AG08396 (cell line): ENCODE measurements at places on chromosomes 2 and 18.

DNA sequence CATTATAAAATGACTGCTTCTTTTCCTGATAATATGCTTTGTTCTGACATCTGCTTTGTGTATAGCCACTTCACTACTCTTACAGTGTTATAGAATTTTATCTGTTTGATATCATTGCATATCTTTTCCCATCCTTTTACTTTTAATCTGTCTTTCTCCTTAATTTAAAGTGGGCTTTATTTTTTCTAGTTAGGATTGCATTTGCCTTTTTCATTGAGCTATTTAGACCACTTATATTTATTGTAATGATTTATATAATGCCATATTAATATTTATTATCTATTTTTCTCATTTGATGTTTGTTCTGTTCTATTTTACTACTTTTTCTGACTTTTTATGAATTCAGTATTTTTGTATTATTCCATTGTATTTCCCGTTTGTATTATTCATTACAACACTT, 758.7 kb downstream of the TMEM182 start:
- DNase-seq, result no peak

GRCh38 chr2:216538538-216538937, 39.9 kb downstream of the RPL37A start:
- no peak for DNase-seq

GRCh38 chr18:75201282-75202270, 7.4 kb downstream of the PTGR3 start:
- no peak for DNase-seq

DNA sequence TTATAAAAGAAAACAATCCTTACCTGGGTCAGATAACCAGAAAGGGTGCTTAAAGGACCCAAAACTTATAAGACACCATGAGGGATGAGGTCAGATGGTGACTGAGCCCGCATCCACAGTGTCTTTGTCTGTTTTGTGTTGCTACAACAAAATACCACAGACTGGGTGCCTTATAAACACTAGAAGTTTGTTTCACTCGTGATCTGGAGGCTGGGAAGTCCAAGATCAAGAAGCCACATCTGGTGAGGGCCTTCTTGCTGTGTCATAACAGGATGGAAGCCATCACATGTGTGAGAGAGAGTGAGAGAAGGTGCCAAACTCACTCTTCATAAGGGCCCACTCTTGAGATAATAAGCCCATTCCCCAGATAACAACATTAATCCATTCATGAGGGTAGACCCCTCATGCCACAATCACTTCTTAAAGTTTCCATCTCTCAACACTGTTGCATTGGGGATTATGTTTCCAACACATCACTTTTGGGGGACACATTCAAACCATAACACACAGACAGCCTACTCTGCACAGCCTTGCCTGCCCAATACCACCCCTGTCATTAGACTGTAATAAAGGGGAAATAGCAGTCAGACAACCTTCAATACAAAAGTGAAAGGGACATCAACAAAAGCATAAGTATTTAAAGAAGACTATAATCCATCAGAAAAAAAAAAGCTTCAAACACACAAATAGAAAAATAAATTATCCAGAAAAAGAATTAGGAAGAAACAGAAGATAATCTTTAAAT, 249.8 kb downstream of the ANAPC1 start:
- DNase-seq, result no peak

- DNase-seq, result peak; percentile 48
Measured at GRCh38 chr18:33577685-33578517, at the start of gene ASXL3. Gene ASXL3 (plus strand): TSS chr18:33578219. CDS start chr18:33578632, 413 bp downstream.

DNA sequence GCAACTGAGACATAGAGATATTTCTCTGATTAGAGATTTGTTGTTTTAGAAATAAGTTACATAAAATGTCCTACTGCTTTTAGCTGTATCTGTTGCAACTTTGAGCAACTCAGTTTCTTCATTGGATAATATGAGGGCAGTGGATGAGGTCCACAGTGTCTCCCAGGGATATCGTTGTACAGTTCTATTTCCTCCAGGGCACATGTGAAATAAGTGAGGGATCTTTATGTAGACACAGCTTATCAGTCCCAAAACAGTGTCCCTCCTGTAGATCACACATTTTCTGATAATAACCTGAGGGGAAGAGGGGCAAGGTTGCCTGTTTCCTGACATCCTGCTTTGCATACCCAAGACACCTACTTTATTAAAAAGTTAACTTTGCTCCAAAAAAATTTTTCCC, 1231.2 kb upstream of the ZEB2 start:
- DNase-seq, result no peak

- no peak for DNase-seq
Measured at GRCh38 chr18:12011957-12012549, 30.7 kb downstream of the IMPA2 start.

GRCh38 chr2:124774781-124775180, 749.7 kb downstream of the CNTNAP5 start:
- DNase-seq, result no peak

- DNase-seq, result no peak
Measured at GRCh38 chr2:156190517-156190916, 142.0 kb downstream of the NR4A2 start.

DNA sequence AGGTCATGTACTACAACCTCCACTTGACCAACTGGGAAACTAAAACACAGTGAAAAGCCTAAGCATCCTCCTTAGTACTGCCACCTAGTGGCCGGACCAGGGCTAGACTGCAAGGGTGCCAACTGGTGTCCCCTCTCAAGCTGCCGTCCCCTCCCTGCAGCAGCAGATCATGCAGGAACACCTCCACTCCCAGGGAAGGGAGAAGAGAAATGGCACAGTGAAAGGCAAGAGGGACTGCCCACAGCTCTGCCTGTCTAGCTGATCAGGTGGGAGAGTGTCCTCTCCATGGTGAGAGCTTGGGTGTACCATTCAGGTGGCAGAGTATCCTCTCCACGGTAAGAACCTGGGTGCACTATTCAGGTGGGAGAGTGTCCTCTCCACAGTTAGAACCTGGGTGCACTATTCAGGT, 78.1 kb downstream of the AAK1 start:
- DNase-seq, result peak; percentile 33

DNA sequence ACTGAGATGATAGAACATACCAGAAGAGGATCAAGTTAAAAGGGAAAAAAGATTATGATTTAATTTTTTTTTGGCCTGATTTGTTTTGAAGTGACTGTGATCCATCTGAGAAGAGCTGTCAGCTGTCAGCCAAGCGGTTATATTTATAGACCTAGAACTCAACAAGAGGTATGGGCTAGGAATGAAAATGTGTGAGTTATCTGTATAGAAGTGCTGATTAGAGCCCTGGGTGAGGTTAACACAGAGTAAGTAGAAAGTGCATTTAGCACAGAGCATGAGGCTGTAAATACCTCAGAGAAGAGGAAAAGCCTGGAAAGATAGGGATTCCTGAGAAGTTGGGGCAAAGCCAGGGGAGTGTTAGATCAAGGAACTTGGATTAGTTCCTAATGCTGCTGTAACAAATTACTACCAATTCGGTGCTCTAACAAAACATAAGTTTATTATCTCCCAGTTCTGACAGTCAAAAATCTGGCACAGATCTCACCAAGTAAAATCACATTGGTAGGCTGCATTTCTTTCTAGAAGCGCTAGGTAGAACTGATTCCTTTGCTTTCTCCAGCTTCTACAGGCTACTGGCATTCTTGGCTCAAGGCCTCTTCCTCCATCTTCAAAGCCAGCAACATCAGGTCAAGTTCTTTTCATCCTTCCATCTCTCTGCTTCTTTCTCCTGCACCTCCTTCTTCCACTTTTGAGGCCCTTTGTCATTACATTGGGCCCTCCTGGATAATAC, 197.4 kb upstream of the SPHKAP start:
- DNase-seq, result no peak

GRCh38 chr18:63131106-63131958, 188.2 kb downstream of the BCL2 start:
- DNase-seq, result peak; percentile 71

GRCh38 chr18:52236131-52236530, 103.9 kb upstream of the DCC start:
- DNase-seq, result no peak

GRCh38 chr18:48360376-48361021, 48.7 kb downstream of the ZBTB7C start:
- no peak for DNase-seq

DNA sequence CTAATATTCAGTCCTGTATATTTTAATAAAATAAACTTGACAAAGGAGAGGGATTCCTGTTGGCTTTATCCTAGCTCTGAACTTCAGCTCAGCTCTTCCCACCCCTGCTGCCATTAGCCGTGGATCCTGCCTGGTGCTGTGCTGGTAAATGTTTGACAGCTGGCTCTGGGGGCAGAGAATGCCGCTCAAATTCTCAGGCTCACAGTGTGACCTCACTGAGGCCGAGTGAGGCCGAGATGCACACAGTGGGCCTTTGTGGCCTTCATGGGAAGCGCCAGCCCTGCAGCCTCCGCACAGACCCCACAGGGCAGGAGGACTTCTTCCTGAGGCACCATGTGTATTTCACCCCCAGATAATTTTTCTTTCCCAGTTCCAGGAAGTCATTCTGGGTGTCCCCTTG, 16.5 kb upstream of the FAHD2A start:
- no peak for DNase-seq

- DNase-seq, result no peak
Measured at GRCh38 chr18:36602620-36603019, 226.2 kb downstream of the TPGS2 start.

GRCh38 chr2:127255146-127255545, 35.0 kb upstream of the CYP27C1 start:
- DNase-seq, result no peak

DNA sequence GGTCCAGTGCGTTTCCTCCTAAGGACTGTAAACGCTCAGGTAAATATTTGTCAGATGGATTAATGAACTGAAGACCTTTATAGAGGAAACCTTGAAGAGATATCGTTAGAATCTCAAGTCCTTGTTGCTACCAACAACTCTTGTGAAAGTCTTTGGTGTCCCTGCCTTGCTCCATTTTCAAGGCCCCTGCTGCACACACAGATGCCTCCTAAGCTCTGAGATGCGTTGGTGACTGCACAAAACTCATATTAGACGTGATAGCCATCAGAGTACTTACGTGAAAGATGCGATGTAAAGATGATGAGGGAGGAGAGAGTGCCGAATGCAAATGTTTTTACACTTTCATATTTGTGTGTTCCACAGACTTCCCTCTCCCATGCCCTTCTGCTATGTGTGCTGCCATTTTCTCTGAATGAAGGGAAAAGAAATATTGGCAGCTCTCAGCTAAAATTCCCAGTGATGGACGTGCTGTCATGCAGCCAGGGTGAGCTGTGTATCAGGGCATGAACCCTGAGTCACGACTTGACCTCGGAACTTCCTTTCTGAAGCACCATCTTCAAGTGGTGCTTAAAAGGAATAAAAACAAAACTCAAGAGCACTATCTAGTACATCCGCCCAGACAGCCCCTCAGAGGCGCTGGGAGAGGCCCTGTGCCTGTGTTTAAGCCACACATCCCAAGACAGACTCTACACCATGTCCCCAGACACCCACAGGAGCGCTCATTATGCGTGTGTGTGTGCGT, 117.4 kb downstream of the FAM210A start:
- no peak for DNase-seq

GRCh38 chr2:126518196-126518595, 137.8 kb upstream of the GYPC start:
- DNase-seq, result no peak

- no peak for DNase-seq
Measured at GRCh38 chr2:158317642-158318041, 138.9 kb downstream of the CCDC148 start.

- DNase-seq, result peak; percentile 49
Measured at GRCh38 chr2:63736354-63736753, 105.3 kb upstream of the UGP2 start.

- DNase-seq, result no peak
Measured at GRCh38 chr2:106551417-106552130, 64.4 kb downstream of the CD8B2 start.

DNA sequence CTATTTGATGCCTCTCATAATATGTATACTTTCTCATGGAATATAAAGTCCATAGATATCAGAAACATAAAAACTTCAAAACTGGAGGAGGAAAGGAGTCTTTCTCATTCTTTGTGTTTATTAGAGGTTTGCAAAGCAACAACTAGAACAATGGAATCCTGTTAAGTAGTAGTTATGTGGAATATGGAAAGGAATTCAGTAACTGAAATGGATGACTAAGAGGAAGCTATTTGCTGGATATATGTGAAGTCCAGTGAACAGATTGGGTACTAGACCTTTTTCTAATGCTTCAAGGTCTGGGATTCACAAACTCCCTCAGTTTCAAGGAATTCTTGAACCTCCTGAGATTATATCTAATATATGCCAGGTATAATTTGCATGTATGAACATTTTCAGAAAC, 353.6 kb upstream of the FANCL start:
- DNase-seq, result no peak

GRCh38 chr2:98514879-98515249, 70.2 kb downstream of the INPP4A start:
- DNase-seq, result no peak

GRCh38 chr2:47058003-47058931, 96.8 kb downstream of the STPG4 start:
- DNase-seq, result peak; percentile 46

DNA sequence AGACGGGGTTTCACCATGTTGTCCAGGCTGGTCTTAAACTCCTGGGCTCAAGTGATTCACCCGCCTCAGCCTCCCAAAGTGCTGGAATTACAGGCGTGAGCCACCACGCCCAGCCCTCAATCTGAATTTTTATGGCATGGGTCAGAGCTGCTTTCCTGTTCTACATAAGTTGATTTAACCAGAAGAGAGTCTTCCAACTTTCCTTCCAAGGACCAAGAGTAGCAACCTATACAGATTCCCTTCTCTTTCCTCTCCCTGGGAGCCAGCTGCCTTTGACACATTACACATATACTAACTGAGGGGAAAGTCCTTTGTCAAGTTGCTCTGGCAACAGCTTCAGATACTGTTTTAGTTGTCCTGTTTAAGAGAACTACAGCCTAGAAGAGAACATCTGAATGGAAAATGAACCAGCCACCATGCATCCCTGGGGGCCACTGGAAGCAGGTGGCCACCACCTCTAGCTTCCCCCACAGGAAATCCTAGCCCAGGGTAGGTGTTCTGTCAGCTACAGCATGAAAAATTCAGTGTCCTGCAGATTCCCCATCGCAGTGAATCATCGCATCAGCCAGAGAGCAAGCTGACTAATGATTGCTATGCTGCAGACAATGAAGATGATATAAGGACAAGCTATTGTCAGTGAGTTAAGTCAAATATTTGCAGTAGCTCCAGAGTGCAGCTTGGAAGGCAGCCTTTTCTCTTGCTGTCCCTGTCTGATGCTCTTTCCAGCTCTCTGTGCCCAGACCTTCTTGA, 62.9 kb downstream of the POMC start:
- DNase-seq, result peak; percentile 40

- no peak for DNase-seq
Measured at GRCh38 chr2:27501042-27501441, 4.4 kb downstream of the GCKR start.

- no peak for DNase-seq
Measured at GRCh38 chr2:189561371-189562038, 19.1 kb downstream of the SLC40A1 start.

- DNase-seq, result peak; percentile 24
Measured at GRCh38 chr18:75209951-75210258, 692 bp upstream of the TSHZ1 start.

DNA sequence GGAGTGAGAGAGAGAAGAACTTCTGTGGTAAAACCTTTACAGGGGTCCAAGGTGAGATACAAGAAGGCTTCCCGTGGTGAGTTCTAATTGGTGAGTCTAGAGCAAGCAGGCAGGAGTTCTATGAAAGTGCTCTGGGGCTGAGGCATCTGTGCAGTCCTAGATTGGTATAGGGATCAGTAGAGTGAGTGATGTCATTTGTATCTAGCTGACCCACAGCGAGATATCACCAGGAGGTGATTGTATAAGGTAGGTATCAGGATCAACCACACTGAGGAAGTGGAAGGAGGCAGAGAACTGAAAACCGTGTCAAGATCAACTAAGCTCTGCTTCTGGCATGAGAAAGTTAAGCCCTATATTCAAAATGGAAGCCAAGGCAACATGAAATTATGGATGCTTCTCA, 1648.9 kb upstream of the TMEFF2 start:
- no peak for DNase-seq
